Nephron progenitor cell (in vitro differentiated cells): ENCODE measurements at places on chromosomes 11 and 22.

DNA sequence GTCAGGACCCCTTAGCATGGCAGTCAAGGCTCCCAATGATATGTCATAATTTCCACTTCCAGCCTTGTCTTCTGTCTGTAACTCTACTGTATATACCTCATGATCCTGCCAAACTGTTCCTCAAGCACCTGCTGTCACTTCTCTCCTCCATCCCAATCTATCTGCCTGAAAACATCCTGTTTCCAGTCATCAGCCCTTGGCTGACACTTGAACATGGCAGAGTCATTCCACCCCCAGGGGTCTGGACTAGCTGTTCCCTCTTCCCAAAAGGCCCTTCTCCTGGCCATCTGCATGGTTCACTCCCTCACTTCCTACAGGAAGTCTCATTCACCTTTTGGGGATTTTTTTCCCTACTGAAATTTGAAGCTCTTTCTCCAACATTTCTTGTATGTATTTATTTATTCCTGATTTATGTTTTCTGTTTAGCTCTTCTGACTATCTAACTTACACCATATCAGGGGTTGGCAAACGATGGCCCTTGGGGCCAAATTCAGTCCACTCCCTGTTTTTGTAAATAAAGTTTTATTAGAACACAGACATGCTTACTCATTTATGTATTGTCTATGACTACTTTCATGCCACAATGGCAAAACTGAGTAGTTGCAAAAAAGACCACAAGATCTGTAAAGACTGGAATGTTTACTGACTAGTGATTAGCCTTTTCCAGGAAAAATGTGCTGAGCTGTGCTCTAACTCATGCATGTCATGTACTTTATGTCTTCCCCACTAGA, 278.4 kb downstream of the KIRREL3 start:
- no peak for DNase-seq

GRCh38 chr11:77136074-77136473, 8.0 kb downstream of the MYO7A start:
- DNase-seq, result no peak

- DNase-seq, result no peak
Measured at GRCh38 chr11:15859411-15859810, 496.9 kb downstream of the SOX6 start.

DNA sequence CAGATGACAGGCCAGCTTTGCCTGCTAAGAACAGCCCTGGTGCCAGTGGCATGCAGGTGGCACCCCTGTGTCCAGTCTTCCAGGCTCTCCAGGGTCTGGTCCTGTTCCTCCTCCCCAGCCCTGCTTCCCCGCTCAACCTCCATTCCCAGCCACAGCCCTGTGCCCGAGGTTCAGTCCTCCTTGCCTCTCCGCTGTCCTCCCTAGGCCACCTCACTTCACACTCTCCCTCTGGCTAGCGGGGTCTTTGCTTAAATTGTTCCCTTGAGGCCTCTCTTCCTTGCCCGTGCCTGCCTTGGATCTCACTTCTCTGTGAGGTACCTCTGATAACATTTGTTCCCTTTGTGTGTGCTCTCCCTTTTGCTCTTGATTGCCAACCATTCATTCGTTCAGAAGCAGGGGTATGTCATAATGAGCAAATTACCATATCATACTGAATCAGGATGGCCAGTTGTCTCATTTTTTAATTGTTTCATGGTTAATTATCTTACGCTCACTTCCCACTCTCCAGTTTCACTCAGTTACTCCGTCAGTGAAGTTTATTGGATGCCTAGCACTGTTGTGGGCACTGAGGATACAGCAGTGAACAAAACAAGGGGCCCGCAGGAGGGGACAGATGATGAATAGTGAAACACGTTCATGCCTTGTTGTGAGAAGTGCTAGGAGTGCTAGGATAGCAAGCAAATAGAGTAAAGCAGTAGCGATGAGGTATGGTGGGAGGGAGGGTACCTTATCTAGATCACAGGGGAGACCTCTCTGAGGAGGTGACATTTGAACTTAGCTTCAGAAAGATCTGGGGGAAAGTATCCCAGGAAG, 7.4 kb downstream of the BMAL1 start:
- no peak for DNase-seq

DNA sequence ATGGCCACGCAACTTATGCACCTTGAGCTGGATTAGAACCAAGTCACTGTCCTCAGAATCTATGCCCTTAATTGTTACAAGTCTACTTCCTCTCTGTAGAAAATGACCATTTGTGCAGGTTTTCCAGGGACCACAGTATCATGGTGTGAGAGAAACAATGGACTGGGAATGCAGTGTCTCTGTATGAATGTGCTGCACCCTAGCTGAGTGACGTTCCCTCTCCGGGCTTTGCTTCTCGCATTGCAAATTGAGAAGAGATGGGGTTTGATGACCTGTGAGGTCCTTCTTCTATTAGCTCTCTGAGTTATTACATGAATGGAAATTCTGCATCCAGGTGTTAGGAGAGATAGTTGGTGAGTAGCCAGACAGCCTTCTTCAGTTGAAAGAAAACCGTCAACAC, 1052.3 kb downstream of the NTM start:
- DNase-seq, result no peak

- DNase-seq, result no peak
Measured at GRCh38 chr22:35230839-35231584, 26.3 kb upstream of the HMGXB4 start.

GRCh38 chr11:120065876-120066275, 72.0 kb downstream of the TRIM29 start:
- DNase-seq, result no peak

- DNase-seq, result no peak
Measured at GRCh38 chr11:57615308-57615707, 17.8 kb downstream of the SERPING1 start.

DNA sequence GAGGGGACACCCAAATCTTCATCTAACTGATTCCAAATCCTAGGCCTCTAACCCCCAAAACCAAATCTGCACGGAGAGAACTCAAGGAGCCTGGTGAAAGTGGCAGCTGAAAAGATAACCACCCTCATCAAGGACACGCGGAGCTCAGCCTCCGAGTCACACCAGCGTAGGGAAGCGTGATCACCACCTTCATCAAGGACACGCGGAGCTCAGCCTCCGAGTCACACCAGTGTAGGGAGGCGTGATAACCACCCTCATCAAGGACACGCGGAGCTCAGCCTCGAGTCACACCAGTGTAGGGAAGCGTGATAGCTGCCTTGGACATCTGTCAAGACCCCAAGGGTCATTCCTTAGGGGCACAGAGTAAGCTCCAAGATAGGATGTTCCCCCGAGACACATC, 29.3 kb upstream of the SYT8 start:
- no peak for DNase-seq

- DNase-seq, result no peak
Measured at GRCh38 chr11:14789879-14790484, 102.0 kb downstream of the CYP2R1 start.

DNA sequence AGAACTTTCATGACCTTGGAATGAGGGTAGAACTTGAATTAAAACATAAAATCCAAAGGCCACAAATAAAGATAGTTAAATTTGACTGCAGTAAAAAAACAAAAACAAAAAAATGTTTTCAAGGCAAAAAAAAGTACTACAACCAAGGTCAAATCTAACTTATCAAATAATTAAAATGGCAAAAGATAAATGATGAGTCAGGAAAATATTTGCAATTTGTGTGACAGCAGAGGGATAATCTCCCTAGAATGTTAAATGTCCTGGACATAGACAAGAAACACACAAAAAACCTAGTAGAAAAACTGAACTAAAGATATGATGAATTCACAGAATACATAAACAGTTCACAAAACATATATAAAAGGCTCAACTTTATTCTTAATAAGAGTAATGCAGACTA, 110.2 kb upstream of the TEAD1 start:
- no peak for DNase-seq

DNA sequence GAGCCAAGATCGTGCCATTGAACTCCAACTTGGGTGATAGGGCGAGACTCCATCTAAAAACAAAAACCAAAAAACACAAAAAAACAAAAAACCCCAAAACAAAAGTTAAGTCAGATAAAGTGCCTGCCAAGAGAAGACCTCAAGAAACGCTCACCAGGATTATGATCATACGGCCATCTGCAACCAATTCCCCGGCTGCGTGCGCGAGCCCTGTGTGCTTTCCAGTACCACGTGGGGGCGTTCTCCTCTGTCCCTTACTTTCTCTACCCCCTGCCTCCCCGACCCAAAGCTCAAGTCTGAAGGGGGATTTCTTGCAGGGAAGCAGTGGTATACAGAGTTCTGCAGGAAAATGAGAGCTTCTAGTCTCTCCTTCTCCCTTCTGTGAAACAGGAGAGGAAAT, 10.5 kb upstream of the RPS19BP1 start:
- DNase-seq, result peak; percentile 57

- DNase-seq, result no peak
Measured at GRCh38 chr22:30667107-30667493, 575 bp downstream of the DUSP18 start.

DNA sequence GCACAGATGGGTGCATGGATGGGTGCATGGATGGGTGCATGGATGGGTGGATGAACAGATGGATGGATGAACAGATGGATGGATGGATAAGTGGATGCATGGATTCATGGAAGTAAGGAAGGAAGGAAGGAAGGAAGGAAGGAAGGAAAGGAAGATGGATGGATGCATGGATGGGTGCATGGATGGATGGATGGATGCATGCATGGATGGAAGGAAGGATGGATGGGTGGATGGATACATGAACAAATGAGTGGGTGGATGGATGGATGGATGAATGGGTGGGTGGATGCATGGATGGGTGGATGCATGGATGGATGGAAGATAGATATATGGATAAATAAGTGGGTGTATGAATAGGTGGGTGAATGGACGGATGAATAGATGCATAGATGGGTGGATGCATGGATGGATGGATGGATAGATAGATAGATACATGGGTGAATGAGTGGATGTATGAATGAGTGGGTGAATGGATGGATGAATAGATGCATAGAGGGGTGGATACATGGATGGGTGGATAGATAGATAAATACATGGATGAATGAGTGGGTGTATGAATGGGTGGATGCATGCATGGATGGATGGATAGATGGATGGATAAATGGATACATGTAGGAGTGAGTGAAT, 32.5 kb downstream of the IGF2 start:
- no peak for DNase-seq

GRCh38 chr22:48953103-48953720, 874.5 kb downstream of the BRD1 start:
- no peak for DNase-seq

DNA sequence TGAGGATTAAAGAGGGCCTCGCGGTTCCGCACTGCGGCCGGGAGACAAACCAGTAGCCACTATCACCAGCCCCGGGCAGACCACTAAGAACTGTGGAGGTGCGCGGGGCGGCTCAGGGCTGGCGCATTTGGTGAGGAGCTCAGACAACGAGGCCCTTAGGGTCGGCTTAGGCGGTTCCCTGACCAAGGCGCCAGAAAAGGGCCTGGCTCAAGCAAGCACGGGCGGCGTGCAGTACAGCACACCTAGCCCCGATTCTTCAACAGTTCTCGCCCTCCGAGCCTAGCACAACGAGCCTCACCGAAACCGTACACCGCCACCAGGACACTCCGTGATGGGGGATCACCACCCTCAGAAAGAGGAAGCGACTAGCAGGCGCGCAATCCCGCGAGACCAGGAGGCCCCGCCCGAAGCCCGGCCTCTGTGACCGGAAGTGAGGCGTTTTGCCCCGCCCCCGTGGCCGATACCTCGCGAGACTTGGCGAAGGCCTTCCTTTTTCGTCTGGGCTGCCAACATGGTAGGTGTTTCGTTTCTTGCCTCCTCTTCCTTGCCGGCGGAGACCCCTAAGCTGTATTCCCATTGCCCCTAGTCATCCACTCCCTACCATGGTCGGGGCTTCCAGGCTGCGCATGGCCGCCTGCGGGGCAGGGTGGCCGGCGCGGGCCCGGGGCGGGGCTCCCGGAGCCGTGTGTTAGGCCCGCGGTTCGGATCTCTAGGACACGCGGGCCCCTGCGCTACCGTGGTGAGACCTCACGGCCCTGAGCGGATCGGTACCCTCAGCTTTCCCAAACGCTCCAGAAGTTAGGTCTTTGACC, at the start of the genes RPL27A and TRIM66:
Gene RPL27A, plus strand, starts transcription at position 490 of the 812 bp plus-strand sequence. Its CDS starts 22 bp downstream, at position 512.
Gene TRIM66, minus strand, starts transcription at position 363 of the 812 bp plus-strand sequence. CDS start 10,391 bp downstream, outside the sequence.
- DNase-seq, result peak; percentile 100

GRCh38 chr11:10307022-10307399, 2.1 kb downstream of the ADM start:
- no peak for DNase-seq

DNA sequence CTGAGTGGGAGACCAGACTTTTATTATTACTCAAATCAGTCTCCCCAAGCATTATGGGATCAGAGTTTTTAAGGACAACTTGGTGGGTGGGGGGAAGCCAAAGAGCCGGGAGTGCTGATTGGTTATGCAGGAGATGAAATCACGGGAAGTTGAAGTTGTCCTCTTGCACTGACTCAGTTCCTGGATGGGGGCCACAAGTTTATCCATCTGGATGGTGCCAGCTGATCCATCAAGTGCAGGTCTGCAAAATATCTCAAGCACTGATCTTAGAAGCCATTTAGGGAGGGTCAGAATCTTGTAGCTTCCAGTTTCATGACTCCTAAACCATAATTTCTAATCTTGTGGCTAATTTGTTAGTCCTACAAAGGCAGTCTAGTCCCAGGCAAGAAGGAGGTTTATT, 53.5 kb upstream of the LMO1 start:
- DNase-seq, result no peak

DNA sequence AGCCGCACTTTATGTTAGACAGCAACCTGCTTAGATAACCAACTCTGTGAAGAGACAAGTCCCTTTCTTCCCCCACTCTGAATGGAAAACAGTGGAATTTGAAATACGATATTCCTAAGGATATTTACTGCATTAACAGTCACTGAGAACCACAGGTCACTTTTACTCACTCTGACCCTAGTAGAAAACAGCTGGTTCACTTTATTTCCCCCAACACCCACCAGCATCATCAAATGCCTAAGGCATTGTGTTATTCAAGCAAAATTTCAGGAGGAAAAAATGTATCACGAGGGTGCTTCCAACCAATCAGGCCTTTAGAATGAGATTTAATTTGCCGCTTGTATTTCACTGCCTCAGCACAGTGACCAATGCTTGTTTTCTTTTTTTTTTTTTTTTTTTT, 1134.1 kb upstream of the CCDC90B start:
- no peak for DNase-seq
